Stimulated activated naive CD4-positive, alpha-beta T cell treated with Interleukin-2 at 50 U/mL for 16 hours (primary cell): ENCODE measurements at places on chromosomes 2 and 18.

- no peak for DNase-seq
Observed at GRCh38 chr2:153786016-153786415, 85.7 kb upstream of the GALNT13 start.

DNA sequence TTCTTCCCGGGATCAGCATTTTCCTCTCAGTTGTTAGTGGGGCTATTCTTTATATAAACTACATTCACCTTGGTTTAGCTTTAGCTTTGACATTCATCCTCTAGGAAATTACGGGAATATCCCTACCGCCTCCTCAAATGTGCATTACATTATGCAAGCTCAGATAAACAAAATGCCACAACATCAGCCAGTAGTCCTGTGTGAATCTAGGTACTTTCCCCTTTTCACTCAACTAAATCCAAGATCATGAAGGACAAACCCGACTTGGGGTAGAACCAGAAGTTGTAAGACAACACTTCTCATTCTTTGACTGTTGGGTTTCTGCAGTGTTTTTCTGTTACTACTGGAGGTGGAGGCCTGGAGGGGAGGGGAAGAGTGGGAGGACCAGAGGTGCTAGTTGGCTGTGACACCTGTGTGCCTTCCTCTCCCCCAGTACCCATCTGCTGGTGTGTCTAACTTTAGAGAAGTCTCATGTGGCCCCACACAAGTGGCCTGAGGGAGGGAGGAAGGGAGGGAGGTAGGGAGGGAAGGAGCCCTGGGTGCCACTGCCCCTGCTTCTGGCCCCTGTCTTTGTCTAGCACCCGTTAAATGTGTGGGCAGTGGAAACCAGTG, 84.8 kb upstream of the BCL2L11 start:
- DNase-seq = no peak

GRCh38 chr2:12657560-12657959, 59.2 kb upstream of the TRIB2 start:
- no peak for DNase-seq

GRCh38 chr2:112996635-112997034, 8.6 kb upstream of the IL36A start:
- peak; percentile 34 for DNase-seq

GRCh38 chr2:58039170-58039611, 7.4 kb upstream of the VRK2 start:
- DNase-seq = no peak

DNA sequence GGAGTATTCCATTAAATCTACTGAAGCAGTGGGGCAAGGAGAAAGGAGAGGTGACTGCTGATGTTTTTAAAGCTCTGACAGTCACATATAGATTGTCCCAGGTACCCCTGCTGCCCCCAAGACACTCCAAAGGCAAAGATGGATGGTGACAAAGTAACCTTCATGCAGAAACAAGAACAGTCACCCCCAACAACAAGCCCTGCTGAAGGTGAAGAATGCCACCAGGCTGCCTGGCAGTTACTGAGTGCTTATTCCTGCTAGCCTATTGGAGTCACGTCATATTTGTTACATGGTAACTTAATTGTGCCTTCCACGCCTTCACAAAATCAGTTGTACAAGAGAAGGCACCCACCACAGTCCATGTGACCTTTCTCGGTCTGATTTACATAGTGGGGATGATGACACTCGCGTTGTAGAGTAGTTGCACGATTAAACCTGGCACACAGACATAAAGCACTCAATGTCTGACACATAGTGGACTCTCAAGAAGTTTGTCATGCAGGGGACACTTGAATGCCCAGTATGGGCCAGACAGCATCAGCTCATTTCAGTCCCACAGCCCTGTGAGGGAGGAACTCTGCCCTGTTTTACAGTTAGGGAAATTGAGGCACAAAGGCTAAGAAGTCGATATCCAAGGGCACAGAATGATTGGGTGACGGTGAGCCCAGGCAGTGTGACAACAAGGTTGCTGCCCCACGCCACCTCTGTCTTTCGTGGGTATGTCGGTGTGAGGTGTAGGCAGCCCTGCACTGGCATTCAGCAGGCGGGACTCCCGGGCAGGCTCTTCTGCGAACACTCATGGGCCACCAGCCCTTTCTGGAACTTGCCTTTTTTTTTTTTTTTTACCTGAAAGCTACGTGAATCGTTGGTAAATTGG, 62.7 kb downstream of the ZCCHC2 start:
- peak; percentile 70 for DNase-seq

GRCh38 chr2:183123117-183123958, 905 bp upstream of the NUP35 start:
- DNase-seq = no peak

GRCh38 chr2:208978946-208979345, 444.9 kb upstream of the MAP2 start:
- no peak for DNase-seq

GRCh38 chr2:64727013-64727767, 73.5 kb upstream of the SERTAD2 start:
- DNase-seq = no peak

DNA sequence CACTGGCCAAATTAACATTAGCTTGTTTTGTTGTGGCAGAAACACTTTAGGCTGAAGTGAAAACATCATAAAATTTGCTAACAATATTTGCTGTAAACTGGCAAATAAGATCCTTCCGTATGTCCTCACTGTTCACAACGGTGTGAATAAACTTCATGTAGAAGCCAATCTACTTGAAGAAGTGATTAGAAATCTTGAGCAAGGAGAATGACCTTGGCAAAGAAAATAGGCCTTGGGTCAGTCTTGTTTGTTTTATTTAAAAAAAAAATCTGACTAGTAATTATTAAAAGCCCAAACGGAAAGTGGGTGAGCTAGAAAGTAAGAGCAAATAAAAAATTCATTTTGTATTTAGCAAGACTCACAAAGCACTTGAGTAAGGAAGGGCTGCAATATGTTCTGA, 197.0 kb downstream of the CPS1 start:
- DNase-seq = no peak

DNA sequence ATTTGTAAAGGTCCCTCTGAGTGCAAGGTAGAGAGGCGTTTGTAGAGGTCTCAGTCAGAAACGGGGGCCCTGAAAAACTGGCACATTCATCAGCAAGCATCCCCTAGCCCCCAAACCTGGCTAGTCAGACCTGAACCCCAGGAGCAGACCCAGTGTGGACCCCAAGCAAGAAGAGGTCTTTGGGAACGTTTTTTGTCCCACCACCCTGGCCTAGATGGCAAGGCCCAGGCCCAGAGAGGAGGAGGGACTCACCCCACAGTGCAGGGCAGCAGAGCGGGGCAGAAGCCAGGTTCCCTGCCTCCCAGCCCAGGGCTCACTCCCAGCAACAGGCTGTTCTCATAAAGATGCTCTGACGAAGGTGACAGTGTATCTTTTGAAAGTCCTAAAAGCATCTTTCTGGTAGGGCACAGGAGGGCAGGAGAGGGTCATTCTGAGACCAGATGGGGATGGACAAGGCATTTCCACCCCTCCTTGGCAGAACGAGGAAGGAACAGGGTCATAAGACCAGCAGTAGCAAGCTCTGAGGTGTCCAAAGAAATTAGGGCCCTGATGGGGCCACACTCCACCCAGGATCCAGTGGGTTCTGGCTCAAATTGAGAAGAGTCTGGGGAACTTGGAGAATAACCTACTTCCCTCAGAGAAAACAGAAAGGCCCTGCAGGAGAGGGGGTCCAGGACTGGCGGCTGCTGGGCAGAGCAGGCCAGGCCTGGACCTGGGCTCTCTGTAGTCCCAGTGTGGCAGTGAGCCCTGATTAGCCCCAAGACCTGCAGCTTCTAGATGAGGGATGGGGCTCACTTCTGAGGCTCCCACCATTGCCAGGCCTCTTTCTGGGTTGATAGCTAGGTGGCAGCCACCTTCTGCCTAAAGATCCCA, 18.2 kb downstream of the ADRA2B start:
- DNase-seq = no peak

- DNase-seq = no peak
Observed at GRCh38 chr18:43022874-43023273, 92.6 kb downstream of the RIT2 start.

GRCh38 chr2:178450524-178450773, 526 bp downstream of the PRKRA start:
- peak; percentile 78 for DNase-seq

DNA sequence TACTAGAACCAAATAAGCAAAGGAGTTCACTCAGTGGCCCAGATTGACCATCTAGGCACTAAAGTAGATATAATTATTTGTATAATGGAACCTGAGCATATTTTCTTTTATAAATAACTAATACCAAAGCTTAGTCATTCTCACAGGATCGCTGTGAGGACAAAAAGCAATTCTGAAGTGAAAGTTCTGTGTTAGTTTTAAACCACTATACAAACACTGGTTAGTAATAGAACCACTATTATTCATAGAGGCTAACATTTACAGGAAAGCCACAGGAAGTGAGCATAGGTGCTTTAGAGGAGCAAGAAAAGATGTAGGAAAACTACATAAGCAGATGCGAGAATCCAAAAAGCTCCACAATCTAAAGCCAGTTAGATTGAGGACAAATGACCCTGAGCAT, 364.7 kb downstream of the XIRP2 start:
- no peak for DNase-seq

DNA sequence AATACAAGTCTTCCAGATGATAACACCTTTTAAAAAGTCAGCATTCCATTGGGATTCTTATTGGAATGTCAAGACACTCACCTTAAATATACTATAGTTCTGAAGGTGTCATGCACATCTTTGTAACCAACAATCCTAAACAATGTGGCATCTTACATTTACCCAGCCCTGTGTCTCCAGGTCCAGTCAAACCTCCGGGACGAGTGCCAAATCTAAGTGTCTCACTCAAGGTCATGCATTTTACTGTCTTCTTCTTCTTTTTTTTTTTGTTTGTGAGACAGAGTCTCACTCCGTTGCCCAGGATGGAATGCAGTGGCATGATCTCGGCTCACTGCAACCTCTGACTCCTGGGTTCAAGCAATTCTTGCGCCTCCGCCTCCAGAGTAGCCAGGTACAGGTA, 206.9 kb upstream of the FAM98A start:
- DNase-seq = no peak

GRCh38 chr18:34694591-34695165, 15.4 kb upstream of the DTNA start:
- DNase-seq = no peak

DNA sequence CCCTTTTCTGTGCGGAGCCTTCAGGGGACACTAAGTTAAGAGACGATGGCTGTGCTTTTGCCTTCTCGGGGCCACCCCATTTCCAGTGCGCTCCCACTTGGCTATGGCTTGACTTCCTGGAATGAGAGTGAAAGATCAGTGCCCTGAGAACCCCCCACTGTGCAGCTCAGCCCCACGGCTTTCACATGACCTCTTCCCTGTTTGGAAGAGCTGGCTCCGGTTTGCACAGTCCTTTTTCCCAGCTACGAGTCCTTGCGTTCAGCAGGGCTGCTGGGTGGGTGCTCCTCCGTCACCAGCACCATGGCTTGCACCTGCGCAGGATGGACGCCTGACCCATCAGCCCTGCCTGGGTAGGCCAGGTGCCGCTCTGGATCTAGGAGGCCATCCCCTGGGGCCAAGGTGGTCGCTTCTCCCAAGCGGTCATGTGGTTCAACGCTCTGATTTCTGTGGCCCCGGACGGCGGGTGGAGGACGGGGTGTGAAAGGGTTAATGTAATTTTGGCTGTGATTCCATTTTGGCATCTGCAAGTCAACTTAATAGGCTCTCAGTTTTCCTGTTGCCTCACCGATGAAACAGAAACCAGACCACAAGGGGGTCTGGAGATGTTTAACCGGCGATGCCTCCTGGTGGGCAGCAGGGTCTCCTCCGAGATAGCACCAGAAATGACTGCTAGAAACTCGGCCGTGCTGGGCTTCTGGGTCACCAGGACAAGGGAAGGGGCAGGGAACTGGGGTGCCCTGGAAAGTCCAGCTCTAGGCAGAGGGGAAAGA, 113.1 kb upstream of the HAAO start:
- no peak for DNase-seq

DNA sequence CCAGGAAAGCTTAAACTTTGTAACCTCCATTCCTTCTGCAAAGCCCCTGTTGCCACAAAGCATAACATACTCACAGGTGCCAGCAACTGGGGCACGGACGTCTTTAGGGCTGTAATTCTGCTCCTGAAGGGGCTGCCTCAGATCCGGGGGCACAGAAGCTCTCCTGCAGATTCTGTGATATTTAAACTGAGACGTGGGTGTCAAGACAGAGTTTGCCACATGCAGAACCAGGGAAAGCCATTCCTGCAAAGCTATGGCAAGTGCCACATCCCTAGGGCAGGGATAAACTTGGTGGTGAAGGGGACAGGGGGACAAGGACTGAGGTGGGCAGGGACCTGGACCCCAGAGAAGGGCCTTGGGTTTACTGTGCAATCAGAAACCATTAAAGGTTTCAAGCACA, 247.2 kb downstream of the EIPR1 start:
- DNase-seq = no peak

GRCh38 chr2:49914281-49914680, 760.0 kb upstream of the FSHR start:
- DNase-seq = no peak

DNA sequence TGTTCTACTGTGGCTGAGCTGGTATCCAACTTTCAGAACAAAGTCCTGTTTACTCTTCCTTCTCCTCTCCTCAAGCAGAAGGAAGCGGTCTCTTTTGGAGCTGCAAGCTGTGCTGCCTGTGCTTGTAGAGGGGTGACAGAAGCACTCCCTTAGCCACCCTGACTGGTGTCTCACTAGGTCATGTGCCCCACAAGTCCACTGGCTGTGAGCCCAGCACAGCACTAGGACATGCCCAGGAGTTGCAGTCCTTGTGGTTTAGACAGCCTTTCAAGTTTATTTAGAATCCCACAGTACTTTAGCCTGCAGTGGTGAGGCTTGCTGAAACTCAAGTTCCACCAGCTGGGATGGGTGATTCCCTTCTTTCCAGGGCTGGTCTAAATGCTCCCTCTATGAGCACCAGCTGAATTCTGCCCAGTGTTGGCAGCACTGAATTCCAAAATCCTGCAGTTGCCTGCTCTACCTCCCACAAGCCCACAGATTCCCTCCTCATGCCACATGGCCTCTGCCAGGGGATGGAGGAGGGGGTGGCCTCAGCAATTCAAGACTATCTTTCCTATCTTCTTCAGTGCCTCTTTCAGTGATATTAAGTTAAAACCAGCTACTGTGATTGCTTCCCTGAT, 61.2 kb downstream of the CCDC85A start:
- DNase-seq = no peak

DNA sequence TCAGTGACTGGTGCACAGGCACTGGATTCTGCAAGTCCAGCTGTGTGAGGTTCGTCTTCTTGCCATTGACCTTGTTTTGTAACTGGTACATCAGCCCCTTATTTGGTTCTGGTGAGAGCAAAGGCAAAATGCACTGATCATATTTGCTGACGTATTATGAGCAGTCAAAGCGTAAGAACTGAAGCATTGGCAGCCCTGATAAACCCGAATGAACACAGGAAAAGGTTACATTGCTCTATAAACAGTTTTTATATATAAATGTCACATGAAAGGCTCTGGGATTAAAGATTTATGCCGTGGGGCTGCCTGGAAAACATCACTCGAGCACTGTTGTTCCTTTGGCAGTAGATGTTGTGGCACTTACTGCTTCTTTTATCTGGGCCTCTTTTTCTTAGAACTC, 167.9 kb downstream of the IRS1 start:
- DNase-seq = no peak

DNA sequence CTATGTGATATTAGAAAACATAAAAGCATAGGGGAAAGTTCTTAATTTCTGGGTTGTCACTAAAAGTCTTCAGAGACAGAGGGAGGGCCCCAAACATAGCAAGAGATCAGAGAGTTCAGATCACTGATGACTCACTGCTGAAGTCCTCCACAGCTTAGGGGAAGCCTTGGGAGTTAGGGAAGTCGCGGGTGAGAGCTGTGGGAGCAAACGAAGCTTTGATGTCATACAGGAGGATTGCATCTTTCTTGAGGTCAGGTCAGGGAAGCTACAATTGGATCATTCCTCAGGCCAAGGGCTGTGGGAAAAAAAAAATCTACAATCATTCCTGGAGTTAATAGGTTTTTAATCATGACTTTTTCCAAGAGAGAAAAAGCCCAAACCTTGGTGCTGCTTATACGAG, 96.2 kb downstream of the COPS8 start:
- DNase-seq = no peak
